ENCODE measurements at places on chromosomes 2 and 18.

GRCh38 chr2:144475044-144475443, 44.9 kb downstream of the ZEB2 start:
- no peak for DNase-seq

GRCh38 chr2:224401641-224402342, at the start of gene FAM124B:
Gene FAM124B, minus strand, starts transcription at chr2:224402107. Its CDS starts 339 bp downstream, at chr2:224401768.
- peak; percentile 69 for DNase-seq

DNA sequence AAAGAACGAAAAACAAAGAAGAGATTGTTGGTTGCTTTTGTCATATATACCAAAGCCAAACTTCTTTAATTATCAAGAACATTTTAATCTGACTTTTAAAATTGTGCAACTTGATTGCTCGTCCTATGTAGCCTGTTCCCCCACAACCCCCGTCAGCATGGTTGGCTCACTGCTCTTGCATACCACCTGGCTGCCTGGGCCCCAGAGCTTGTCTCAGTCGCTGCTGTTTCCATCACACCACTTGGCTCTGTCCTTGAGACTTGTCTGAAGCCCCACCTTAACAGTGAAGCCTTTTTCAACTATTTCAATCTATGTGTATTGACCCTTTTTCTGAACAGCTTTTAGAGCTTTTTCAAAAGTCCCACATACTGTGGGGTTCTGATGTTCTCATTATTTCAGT, 270.8 kb downstream of the ZNF407 start:
- DNase-seq = no peak

GRCh38 chr2:162919111-162919510, 80.5 kb upstream of the KCNH7 start:
- DNase-seq = no peak

DNA sequence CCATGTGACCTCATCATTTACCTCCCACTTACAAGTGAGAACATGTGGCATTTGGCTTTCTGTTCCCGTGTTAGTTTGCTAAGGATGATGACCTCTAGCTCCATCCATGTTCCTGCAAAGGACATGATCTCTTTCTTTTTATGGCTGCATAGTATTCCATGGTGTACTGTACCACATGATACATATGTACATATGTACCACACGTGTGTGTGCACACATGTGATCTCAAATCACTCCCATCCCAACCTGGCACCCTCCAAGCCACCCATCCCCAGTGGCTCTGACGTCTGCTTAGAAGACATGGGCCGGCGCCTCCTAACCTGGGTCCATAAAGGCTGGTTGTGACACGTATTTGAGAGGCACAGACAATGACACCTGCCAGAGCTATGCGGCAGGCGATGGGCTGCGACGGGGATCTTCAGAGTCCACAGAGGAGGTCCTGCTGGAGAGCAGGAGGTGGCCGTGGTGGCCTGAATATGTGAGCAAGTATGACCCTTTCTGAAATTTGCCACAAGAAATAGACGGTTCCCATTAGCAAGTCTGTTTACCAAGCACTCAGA, 8.8 kb upstream of the SALL3 start:
- DNase-seq = no peak

DNA sequence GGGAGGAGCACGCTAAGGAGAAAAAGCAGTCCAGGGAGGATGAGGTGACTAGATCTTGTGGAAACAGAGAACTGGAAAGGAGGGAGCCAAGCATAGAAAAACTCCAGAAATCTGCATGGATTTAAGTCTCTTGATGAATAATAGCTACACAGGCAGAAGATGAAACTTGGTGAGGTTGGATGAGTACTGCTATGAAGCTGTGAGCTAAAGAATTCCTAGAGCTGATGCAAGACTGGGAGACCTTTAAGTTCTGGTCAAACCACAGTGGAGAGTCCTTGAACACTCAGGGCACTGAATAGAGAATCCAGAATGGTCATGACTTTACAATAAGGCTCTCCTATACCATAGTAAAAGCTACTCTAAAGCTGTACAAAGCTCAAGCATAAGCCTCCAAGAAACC, 18.4 kb upstream of the PIEZO2 start:
- DNase-seq = no peak

- no peak for DNase-seq
Observed at GRCh38 chr2:172299741-172300140, 127.6 kb upstream of the ITGA6 start.

DNA sequence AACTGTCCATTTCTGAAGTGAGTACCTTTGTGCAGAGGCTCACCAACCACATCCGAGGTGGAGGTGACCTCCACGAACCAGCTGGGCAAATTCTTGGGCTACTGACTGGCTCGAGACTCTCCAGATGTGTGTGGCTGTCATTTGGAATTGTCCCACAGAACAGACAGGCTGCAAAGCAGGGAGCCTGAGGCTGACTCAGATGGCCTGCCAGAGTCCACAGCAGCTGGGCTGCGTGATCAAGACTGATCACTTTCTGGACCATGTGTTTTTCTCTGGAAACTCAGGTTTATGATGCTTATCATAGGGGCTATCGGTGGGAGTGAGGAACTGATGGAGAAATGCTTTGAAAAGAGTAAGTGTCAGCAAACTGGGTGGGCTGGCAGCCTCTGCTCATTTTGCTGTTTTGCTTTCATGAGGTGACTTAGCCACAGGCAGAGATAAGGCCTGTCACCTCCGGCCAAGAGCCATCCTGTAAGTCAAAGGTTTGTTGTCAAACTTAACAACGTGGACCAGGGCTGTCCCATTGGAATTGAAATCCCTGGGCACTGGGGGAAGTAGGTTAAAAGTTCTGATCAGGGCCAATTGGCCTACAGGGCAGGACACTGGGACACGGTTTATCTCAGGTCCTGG, 120.4 kb downstream of the LIPG start:
- DNase-seq = no peak

DNA sequence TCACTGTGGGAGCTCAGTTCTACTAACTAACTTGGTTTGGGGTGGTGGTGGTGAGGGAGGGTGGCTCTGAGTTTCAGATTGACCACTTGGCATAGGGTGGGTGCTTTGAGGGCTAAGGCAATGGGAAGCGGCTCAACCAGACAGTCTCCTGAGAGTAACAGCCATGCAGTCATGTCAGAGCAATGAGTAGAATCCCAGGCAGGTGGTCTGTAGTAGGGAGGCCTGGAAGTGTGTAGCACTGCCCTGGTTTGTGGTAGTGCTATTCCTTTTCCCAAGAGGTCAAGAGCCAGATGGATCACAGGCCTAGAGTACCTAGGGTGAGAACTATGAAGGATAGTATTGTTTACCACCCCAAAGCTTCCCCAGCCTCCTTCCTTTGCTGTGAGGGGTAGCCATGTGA, 18.7 kb upstream of the RAPH1 start:
- no peak for DNase-seq

- no peak for DNase-seq
Observed at GRCh38 chr2:32951672-32952071, 4.9 kb downstream of the LTBP1 start.

DNA sequence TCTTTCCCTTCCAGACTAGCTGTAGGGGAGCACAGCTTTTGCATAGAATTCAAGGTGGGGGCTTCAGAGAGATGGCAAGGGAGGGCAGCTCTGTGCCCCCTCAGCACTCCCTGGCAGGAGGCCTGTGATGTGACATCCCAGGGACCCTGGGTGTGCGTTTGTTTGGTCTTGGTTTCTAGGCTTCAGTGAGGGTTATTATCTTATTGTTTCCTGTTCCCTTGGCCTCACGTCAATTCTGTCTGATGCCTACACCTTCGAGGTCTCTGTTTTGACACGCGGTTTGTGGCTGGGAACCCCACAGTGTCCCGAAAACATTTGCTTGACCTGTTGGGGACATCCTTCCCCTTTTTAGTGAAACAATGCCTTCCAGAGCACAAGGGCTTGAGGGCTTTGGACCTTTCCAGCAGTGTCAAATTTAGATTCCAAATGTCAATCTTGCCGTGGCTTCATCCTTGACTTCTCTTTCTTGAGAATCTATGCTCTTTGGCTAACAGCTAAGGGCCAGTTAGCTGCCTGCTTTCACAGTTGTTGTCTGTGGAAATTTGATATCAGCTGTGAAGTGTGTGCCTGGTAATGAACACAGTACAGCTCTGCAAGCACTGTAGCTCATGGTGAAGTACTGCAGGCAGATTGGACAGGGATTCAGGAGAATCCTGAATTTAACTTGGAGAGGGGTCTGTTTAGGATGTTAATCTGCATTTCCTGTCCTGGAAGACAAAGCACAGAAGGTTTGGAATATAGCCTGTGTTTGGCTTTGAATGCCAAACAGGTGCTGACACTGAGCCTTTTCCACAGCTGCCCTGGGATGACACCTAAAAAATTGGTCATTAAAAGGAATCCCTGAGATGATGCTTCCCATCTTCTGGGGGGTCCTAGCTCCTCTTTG, 108.2 kb upstream of the CXCR4 start:
- DNase-seq = no peak

DNA sequence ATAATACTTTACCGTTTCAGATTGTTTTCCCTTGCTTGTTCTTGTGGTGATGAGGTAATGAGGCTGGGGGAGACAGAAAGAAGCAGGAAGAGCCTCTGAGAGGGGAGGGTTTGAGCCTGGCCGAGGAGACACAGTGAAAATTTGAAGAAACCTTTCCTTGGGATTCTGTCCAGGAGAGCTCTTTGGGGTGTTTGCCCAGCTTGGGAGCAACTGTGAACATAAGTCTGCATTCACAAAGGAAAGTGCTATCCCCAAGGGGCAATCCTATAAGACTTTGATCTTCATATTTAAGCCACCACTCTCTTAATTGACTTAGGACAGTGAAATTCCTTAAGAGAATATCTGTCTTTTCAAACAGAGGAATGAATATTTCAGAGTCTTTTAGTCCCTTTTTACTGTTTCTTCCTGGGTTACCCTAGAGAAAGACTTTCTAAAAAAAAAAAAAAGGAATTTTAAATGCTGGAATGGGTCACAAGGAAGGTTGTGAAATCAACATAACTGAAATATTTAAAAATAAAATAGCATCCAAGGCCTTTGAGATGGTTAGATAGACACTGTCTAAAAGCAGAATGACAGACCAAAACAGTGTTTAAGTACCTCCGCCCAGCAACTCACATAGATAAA, 52.5 kb upstream of the STAM2 start:
- DNase-seq = no peak

DNA sequence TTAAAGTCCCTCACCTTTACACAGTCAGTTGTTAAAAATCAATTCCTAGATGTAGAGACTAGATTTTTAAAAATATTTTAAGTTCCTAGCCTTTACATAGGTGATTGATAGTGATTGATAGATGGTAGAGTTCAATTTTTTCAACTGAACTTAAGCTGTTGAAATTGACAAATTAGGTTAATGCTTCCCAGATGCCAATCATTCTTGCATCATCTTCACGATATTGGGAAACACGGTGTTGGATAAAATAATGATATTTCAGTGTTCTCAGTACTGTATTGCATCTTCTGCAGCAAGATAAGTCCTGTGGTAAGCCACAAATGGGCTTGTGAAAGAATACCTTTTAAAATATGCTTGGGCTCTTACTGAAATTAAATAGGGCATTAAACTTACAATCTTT, 667.6 kb downstream of the STK39 start:
- no peak for DNase-seq

DNA sequence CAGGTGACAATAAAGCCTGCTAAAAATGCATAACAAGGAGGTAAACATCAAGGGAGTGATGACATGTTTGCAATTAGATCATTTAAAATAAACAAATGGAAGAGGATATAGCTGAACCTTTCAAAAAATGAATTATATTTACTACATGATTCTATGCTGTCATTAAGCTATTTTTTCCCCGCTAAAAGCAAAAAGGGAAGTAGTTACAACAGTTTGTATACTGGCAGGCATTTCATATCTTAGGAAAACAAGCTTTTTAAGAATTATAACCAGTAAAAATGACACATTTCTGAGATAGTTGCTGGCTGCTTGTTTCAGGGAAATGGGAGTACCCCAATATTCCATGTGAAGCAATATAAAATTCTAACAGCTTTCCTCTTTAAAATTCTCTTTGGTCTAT, 89.1 kb upstream of the ITGB6 start:
- DNase-seq = no peak

DNA sequence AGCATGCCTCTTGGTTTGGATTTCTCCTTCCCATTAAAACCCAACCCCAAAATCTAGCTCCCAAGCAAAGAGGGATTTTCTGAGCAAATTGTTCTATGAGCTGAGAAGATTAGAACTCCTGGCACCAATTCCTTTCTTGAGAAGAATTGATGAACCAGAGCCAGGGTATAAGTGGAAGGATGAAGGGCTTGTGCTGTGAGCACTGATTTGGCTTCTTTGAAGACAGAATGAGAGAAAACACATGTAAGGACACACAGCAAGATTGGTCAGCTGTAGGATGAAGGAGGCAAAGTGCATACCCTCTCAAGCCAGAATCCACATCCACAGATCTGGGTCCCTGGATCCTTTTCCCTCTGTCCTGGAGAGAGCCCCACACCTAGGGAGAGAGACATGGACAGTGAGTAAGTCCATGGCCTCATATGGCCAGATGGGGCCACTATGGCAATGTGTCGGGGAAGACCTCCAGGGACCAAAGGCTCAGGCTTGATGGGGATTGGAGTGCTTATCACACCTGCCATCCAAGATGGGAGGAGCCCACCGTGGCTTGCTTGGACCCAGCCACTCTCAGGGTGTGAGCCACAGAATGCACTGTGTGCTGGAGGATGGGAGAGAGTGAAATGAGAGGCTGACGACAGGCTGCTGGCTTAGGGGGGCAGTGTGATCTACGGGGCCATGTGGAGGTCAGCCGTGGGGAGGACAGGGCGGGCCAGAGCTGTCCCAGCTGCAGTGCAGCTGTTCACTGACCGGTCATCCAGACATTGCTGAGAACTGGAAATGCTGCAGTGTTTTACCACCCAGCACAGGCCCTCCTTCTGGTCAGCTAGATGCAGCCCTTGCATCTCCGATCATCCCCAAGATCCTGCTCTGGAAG, 339.8 kb downstream of the CYP26B1 start:
- DNase-seq = peak; percentile 72

GRCh38 chr2:18046558-18047212, 168.2 kb downstream of the KCNS3 start:
- no peak for DNase-seq

DNA sequence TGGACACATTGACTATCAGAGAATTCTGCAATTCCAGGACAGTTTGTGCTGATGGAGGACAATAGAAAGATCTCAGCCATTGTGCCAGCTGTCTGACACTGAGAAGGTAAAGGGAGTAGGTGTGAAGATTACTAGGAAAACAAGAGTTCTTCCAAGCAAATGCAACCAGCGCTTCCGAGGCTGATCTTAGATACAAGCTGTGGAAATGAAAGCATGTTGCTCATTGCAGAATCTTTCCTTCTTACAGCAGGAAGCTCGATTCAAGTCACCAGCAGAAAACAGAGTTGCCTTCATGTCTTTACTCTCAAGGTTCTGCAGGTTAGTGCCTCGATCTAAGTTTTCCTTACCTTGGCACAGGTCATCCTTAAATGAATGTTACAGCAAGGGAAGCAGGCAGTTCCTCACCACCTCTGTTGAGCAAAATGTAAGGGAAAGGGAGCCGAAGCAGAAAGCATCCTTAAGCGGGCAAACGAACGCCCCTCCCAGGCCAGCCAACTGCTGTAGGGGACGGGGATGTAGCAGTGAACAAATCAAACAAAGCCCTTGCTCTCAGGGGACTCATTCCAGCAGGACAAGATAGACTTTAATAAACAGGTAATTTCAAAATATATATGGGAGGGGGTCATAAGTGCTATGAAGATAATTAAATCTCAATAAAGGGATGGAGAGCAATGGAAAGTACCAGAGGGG, 54.3 kb downstream of the MARCHF4 start:
- no peak for DNase-seq

GRCh38 chr18:46335534-46336101, 231.4 kb downstream of the HAUS1 start:
- peak; percentile 80 for DNase-seq

GRCh38 chr2:54424555-54425163, 31.5 kb upstream of the SPTBN1 start:
- no peak for DNase-seq

- no peak for DNase-seq
Observed at GRCh38 chr18:54390838-54391237, 33.1 kb downstream of the C18orf54 start.

GRCh38 chr2:237972936-237973335, 6.1 kb downstream of the UBE2F start:
- no peak for DNase-seq
